ENCODE measurements at places on chromosomes 3 and 15.

DNA sequence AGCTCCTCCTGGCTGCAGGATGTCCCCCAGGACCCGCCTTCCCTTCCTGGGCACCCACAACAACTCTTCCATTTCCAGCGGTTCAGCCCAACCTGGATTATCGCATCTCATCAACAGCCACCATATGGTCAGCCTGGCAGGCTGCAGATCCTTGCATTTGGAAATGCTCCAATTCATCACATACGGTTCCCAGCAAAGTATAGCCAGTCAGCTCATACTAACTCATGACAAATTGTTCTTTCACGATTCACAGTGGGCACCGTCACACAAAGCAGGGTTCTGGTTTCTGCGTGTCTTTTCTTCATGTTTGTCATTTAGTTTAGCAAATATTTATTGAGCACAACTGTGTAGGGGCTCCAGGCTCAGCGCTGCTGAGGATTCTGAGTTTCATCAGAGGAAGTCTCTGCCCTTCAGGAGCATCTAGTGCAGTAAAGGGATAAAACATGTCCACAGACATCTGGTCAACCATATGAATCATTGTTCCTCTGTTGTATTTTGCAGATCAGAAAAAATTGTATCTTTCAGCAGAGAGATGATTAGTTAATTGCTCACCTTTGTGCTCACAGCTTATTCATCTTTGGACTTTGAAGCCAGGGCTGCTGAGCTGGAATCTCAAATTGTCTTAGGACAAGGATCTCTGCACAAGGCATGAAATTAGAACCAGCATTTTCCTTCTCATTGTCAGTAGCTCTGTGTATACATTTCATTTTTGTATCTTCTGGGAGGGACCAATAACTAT, 125.1 kb downstream of the GABRG3 start:
- DNase-seq: no peak

- DNase-seq: no peak
Observed at GRCh38 chr3:177199206-177199760, 2.0 kb upstream of the TBL1XR1 start.

GRCh38 chr15:58167095-58167691, 29.0 kb downstream of the AQP9 start:
- DNase-seq: no peak

DNA sequence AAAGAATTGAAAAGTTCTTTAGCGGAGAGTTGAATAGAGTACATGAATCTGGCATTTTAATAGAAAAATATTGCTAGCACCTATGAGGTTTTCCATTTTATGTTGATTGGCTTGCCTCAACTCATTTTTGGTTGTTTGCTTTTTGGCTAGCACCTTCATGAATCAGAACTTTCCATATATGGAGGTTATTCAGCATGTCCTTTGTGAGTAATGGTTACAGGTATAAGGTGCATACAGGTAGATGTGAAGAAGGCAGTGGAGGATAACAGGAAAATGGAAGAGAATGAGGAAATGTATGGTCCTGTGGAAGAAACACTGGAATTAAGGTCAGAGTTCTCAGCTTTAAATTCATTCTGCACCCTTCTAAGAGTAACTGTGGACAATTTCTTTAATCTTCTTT, 98.1 kb upstream of the GBE1 start:
- DNase-seq: no peak

- no peak for DNase-seq
Observed at GRCh38 chr15:22845289-22845900, 6.9 kb downstream of the NIPA2 start.

GRCh38 chr15:91431041-91431715, 331.1 kb downstream of the SV2B start:
- no peak for DNase-seq

DNA sequence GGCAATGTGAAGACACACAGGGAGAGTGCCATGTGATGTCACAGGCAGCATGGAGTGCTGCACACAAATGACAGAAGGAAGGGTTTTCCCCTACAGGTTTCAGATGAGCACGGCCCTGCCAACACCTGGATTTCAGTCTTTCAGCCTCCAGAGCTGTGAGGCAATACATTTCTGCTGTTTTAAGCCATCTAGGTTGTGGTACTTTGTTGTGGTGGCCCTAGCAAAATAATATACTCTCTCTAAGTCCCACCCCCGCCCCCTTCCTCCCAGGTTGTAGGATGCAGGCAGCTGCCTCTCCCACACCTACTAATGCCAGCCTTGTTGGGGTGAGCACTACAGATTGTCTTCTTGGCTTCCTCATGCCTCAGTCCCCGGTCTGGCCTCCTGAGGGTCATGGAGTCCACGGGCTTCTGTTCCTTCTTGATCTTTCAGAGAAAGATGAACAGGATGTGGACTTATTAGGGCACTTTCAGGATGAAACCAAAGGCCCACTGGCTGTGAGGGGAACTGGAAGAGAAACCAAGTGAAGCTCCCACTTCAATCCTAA, 180.0 kb downstream of the CD47 start:
- DNase-seq: no peak

GRCh38 chr15:69515508-69515907, 62.9 kb downstream of the RPLP1 start:
- no peak for DNase-seq

- no peak for DNase-seq
Observed at GRCh38 chr15:68183616-68184315, 21.4 kb downstream of the CALML4 start.

DNA sequence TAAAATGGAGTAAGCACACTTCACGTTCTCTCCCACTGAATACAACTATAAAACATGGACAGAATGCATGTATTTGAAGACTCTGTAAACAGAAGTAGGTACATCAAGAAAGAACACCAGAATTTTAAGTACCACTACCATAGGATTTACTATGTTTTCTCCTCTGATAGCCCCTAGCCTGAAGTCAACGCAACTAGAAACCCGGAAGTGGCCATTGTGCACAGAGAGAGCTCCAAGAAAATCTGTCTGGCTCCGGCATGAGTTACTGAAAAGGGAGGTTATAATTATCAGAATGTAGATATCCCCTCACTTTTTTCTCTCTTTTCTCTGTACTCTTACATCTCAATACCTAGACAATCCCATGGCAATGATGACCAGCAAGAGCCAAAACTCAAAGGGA, 23.8 kb downstream of the KBTBD12 start:
- DNase-seq: no peak

Data from right hindlimb (tissue), 1 donor.